Posterior cingulate gyrus (tissue), 11 donors: ENCODE measurements at places on chromosomes 4 and X.
A peak's percentile ranks its signal among the peaks of the same experiment; 100 is the strongest.

DNA sequence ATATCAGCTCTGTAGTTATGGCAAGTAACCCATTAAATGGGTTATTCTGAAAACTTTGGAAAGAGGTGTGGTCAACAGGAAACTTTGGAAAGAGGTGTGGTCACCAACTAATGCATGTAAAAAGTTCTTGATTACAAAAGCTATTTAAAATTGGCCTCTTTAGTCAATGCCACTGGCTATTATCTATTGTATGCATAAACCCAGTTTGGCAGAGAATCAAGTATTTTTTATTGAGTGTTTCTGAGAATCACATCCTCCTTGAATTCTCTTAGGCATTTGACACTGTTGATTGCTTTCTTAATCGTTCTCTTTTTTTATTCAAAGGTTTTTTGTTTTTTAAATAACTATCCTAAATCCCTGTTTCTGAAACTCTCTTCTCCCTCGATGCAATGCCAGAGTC lies 7.5 kb downstream of the P2RY4 start:
- DNase-seq: no peak

- no peak for DNase-seq
These were observed 48.1 kb downstream of the NRK start for GRCh38 chrX:105870445-105870844.

DNA sequence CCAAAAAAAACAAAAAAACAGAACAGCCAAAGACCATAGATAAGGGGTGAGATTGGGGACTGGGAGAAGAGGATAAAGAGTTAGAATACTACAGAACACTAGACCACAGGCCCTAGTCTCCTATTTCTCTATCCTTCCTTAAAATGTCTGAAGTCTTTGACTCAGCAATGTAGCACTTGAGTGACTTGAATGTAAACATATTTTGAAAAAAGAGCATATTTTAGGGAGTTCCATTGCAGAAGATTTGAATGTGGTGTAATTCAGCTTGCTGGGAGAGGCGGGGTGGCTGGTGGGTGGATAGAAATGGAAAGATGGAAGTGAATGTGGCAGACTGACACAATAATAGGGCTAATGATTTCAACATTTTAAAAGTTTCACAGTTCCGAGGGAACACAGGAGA lies 144.9 kb downstream of the CHIC2 start:
- DNase-seq: no peak

GRCh38 chr4:1632109-1633104 lies 51.7 kb downstream of the FAM53A start:
- DNase-seq: no peak

DNA sequence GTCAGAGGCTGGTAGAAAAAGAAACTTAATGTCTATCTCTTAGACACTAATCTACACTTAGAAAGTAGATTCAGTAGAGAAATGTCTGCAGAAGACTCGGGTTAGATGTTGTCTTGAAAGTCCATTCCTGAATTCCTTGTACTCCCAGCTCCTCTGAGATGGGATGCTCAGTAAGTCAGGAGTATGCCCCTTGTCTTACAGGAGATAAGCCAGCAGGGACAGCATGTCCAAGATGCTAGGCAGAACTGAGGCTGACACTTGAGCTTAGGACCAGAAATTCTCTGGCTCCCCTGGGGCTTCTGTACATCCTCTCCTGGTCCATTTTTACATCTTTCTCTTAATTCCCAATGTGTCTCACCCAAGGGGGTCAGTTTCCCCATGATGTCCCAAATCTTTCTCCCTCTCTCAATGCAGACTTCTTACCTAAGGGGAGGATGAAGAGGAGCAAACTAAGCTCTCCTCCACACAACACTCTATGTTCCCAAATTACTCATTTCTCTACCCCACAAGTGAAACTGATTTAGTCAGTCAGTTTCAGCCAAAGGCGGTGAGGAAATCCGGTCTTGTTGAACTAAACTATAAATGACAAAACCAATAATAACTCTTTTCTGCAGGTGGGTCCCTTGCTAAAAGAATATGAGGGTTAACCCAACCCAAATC lies 558.2 kb upstream of the DIPK2B start:
- DNase-seq: no peak

- DNase-seq: no peak
These were observed 100.2 kb upstream of the JADE1 start for GRCh38 chr4:128709268-128709667.

DNA sequence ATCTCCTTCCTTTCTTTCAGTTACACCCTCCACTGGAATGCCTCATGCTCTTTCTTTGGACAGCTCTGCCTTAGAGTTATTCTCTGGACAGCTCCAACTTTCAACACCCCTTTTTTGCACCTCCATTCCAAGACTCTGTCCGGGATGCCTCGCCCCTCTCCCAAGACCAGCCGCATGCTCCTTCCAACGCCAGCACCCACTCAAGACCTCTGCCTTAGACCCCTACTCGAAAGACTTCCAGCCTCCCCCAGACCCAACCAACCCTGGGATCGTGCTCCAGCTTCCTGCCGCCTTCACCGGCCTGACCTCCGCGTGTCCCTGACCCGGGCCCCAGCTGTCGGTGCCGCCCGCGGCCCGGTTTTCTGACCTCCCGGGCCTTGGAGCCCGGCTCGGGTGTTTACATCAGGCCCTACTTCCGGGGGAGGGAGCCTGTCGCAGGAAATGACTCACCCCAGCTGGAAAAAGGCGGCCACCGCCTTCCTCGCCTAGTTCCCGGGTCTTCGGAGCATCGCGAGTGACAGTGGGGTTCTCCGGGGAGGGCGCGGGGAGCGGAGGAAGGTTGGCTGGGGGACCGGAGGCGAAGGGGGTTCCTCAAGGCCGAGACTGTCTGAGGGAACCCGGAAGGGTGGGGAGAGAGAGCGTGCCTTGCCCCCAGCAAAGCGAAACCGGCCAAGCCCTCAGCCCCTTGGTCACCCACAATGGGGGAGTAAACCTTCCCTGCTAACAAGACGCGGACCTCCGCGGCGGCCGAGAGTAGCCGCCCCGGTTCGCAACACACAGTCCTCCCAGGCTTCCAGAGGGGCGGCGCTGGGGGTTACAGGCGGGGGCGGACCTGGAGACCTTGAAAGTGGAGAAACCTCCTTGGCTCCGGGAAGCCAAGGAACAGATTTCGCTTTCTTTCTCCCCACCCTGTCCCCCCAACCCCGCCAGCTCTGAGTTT lies at the start of gene WDR45:
WDR45 (minus strand) TSS at position 399 of the 940 bp plus-strand sequence. CDS start 1,792 bp downstream, outside the sequence.
- DNase-seq: peak; percentile 74

GRCh38 chr4:167622481-167623240 lies 388.4 kb upstream of the SPOCK3 start:
- DNase-seq: peak; percentile 80

- no peak for DNase-seq
These were observed 57.4 kb upstream of the HGFAC start for GRCh38 chr4:3384391-3384770.

DNA sequence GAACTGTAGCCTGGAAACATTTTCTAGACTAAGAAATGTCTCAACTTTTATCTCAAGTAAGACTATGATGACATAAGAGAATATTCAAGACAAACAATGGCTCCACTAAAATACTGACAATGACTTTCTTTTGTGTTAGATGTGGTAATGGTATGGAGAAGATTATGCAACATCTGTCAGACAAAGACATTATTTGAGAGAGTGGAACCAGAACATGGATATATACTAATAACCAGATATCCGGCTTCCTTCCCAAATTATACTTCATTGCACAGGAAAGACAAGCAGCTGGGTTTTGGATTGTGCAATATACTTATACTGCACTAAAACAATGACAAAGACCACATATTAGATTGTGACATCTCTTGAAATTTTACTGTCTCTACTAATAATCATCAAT lies 290.8 kb upstream of the GIMD1 start:
- no peak for DNase-seq

DNA sequence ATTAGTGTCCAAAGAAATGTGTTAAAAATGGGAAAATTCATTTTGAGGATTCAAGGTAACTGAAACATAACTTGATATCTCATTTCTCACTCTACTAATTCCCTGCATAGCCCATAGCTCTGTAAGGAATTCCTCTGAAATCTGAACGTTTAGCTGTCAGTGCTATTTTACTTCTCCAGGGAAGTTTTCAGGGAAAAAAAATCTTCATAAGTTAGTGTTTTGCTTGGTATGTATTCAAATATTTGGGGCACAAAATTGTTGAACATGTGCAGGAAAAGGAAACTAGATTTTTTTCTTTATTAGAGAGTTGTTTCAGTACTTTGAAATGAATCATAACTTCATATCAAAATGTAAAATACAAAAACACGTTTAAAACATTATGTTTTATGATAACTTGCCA lies 891.4 kb downstream of the CENPC start:
- no peak for DNase-seq
